Skin of body (tissue), 3 donors: ENCODE measurements at places on chromosomes 7 and 10. TPM values are rescaled to one million over a fixed set of nuclear protein-coding genes. Genes with fewer than 3 reads are reported as not detected.

FOXI2 gene
- total RNA-seq = 0.20 TPM

IDI1 gene
- 81.6 TPM for total RNA-seq

GPR15LG gene
- 2.1 TPM for total RNA-seq

OPALIN gene
- not detected for total RNA-seq

AKR1C8 gene
- 1.5 TPM for total RNA-seq

WEE2 gene
- 0.10 TPM for total RNA-seq

LRIT1 gene
- total RNA-seq = not detected

ELOVL3 gene
- total RNA-seq = 33.1 TPM

MKX gene
- 4.0 TPM for total RNA-seq

ENKUR gene
- total RNA-seq = 0.39 TPM

ZNF783 gene
- 10.2 TPM for total RNA-seq

TMEM196 gene
- total RNA-seq = under 0.01 TPM

MSRB2 gene
- total RNA-seq = 10.8 TPM

CADPS2 gene
- 8.3 TPM for total RNA-seq

RNF148 gene
- total RNA-seq = 0.89 TPM

CRHR2 gene
- 0.20 TPM for total RNA-seq

GNAT3 gene
- total RNA-seq = not detected

ITPRID1 gene
- 1.8 TPM for total RNA-seq

FZD8 gene
- 7.6 TPM for total RNA-seq

GJD4 gene
- not detected for total RNA-seq

SLC16A12 gene
- total RNA-seq = 1.7 TPM

ANKRD7 gene
- 0.49 TPM for total RNA-seq

DGKB gene
- 2.9 TPM for total RNA-seq

TRIP6 gene
- 36.5 TPM for total RNA-seq

MMRN2 gene
- 20.4 TPM for total RNA-seq

PUS7 gene
- total RNA-seq = 14.3 TPM

SPDYE5 gene
- not detected for total RNA-seq

NOC3L gene
- 27.5 TPM for total RNA-seq

COX15 gene
- 28.8 TPM for total RNA-seq

NPTX2 gene
- 2.4 TPM for total RNA-seq

SH2B2 gene
- 2.0 TPM for total RNA-seq

KIN gene
- 11.0 TPM for total RNA-seq

IFIT1 gene
- 16.8 TPM for total RNA-seq

TET1 gene
- total RNA-seq = 23.6 TPM

ANKRD16 gene
- 6.8 TPM for total RNA-seq

SLC39A12 gene
- total RNA-seq = 0.10 TPM

CUL1 gene
- total RNA-seq = 36.7 TPM

HOXA9 gene
- 9.6 TPM for total RNA-seq

KCP gene
- total RNA-seq = 1.4 TPM

ABCC2 gene
- total RNA-seq = 2.1 TPM
